ENCODE measurements at places on chromosomes 5 and 9. TPM values are rescaled to one million over a fixed set of nuclear protein-coding genes. Genes with fewer than 3 reads are reported as not detected.

The ADAMTS12 gene
- total RNA-seq: 3.3 TPM

The IL13 gene
- total RNA-seq: not detected

DNA sequence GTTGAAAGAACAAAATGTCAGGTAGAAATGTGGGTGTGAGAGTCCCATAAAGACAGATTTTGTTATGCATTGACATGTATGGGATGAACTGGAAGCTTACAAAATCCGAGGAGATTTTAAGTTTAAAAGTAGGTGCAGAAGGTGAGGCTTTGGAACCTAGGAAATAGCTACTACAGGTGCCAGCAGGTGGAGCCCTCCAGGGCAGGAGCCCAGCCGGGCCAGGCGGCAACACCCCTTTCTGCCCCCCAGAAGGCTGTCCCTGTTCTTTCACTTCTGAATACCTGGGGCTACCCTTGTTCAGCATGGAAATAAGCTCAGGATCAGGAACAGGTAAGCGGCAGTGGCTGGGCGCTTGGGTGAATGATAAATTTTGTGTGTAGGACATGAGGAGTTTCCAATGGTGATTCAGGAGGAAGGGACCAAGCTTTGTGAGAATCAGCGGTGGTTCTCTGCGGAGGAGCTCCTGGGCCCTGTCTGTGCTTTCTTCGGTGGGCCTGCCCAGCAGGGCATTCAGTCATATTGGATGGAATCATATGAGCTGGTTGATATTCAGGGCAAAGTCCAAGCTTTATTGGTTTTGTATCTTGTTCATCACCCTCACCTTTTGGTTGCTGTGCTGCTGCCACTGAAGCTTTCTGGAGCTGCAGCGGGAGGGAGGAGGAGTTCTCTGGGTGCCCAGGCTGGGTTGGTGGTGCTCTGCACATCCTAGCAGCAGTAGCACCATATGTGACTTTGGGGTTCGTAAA lies 12.3 kb downstream of the PCBD2 start:
- no peak for DNase-seq

The GLDC gene
- total RNA-seq: 68.8 TPM

GRCh38 chr9:108582726-108583125 lies 273.1 kb downstream of the ACTL7B start:
- no peak for DNase-seq

DNA sequence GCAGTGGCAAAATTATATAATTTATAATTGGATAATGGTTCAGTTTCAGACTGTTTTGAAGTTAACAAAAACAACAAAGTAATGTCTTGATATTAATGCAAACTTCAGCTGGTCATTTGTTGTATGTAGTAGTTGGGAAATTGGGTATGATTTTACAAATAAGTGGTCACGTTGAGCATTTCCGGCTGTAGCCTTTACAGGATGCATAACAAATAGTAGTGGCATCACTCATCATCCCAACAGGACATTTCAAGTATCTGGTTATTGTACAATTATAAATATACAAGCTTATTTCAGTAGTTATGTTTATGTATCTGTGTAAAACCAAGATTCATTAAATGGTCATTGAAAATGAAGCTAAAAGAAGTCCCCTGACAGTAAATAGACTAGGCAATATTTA lies 72.9 kb downstream of the SMIM15 start:
- DNase-seq: no peak

The ZFP2 gene
- total RNA-seq: 0.29 TPM

DNA sequence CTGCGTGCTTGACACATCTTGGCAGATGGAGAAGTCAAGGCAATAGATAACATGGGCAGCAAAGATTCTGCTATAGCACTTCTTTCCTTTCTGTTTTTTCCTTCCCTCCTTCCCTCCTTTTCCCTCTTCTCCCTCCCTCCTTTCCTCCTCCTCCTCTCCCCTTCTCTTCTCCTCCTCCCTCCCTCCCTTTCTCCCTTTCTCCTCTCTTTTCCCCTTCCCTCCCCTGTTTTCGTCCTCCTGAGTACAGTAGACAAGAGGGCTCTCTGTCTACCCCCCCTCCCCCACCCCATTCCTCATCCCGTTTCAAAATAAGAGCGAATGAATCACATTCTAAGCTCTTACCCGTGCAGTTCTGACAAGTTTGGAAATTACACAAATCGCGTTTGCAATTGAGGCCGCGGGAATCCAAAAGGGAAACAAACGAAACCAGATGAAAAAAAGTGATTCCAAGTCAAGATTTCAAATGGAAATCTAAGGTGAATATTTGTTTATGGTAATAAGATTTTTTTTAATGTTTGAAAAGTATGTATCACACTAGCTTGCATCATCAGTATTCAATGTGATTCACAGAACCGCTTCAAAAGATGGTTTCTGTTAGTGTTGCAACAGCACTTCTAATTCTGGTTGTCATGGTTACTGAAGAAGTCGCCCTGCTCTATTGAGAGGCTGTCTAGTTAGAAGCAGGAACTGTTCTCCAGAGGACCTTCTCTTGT lies 1.3 kb downstream of the NIM1K start:
- peak; percentile 46 for DNase-seq

GRCh38 chr5:113052041-113052795 lies 75.6 kb downstream of the DCP2 start:
- DNase-seq: no peak

- no peak for DNase-seq
Observed at GRCh38 chr5:139814191-139814601, 18.6 kb downstream of the PSD2 start.

DNA sequence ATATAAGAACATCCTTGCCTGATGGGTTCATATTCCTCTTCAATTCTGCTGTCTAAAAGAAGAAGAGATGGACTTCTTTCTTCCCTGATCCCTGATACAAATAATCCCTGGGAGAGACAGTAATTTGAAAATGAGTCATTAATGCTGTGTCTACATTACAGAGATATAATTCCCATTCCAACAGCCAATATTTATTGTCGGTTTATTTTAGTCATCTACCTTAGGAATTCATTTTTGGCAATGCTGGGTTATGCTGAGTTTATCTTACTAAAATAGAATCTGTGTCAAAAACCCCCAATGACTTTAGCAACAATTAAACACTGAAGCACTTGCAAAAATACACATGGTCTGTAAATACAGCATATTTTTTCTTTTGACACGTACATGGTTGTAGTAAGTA lies 23.9 kb downstream of the ZNF474 start:
- no peak for DNase-seq

DNA sequence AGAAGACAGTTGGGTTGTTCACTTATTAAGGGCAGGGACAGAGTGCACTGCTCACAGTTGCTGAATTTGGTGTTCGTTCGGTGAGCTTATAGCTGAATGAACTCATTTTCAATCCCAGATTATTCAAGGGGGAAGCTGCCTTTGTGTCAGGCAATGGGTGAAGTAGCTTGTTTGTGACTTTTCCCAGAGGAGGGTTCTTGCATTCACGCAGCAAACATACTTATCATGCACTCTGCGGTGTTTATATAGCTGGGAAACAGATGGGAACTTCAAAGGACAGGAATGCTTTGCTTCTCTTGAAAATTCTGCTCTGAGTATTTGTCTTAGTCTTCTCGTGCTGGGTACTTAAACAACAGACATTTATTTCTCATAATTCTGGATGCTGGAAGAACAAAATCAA lies 64.7 kb upstream of the ABCA1 start:
- DNase-seq: no peak

DNA sequence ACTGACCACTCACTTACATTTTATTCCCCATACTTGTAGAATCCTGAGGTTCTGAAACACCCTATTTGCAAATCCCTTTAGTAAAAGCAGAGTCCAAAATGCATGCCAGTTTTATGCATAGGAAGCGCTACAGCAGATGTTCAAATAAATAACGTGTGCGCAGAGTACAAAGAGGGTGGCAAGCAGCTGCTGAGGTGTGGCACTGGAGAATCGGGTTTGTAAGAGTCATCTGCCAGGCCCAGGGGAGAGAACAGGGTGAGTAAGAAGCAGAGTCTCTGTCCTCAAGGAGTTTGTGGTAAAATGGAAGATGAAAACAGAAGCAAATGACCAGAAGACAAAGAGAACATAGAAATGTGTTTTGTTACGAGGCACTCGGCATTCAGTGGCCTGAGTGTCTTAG lies 288.8 kb downstream of the GLIS3 start:
- no peak for DNase-seq

- DNase-seq: no peak
Observed at GRCh38 chr5:885529-885928, 7.1 kb downstream of the BRD9 start.

DNA sequence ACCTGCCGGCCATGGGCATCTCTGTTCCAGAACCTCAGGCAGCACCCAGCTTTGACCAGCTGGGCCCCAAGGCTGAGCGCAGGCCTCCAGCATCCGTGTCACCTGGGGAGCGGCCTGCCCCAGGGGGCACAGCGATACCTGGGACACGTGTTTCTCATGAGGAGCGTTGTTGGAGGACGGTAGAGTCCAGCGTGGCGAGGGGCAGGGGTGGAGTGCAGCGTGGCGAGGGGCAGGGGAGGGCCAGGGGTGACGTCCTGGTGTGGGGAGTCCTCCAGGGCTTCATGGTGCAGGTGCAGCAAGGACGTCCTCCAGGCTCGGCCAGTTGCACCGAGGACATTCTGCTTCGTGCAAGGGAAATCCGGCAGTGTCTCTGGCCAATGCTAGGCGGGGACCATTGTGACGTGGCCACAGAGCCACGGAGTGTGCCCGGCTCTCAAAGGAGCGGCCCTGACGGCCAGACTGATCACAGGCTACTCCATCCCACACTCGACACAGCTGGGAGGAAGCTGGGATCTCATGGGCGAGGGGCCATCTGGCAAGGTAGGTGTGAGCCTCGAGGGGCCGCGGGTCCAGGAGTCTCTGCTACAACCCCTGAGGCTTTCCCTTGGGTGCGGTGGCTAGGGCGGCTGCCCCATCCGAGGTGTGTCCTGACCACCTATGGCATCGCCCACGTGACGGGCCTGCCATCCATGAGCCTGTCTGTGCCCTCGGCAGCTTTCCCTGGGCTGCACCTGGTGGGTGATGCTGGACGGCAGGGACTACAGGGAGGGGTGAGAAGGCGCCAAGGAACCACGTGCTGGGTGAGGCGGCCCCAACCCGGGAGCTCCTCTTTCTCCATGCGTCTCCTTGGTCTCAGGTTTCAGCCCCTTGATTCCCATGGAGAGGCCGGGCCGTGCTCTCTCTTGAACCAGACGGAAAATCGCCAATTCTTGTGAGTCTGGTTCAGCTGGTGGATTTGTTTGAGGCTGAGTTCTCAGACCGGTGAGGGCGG lies 33.8 kb downstream of the SLC9A3 start:
- no peak for DNase-seq

The PCDHGA5 gene
- 0.63 TPM for total RNA-seq

The CBY3 gene
- total RNA-seq: not detected

The FBXL7 gene
- total RNA-seq: 4.7 TPM

DNA sequence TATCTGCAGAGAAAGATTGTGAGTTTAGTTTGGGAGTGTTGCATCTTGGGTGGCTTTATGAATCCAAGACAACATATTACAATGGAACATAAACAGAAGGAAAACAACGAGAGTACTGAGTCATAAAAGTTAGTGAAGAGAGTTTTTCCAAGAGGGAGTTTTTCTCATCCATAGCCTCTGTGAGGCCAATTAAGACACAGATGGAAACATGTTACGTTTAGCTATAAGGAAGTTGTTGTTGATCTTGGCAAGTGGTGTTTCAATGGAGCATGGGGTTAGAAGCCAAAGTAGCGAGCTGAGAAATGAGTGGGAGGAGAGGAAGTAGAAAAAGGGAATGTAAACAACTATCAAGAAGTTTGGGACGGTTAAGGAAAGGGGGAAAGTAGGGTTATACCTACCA lies 53.3 kb upstream of the SPATA31D4 start:
- DNase-seq: peak; percentile 54

The KIF4B gene
- not detected for total RNA-seq

DNA sequence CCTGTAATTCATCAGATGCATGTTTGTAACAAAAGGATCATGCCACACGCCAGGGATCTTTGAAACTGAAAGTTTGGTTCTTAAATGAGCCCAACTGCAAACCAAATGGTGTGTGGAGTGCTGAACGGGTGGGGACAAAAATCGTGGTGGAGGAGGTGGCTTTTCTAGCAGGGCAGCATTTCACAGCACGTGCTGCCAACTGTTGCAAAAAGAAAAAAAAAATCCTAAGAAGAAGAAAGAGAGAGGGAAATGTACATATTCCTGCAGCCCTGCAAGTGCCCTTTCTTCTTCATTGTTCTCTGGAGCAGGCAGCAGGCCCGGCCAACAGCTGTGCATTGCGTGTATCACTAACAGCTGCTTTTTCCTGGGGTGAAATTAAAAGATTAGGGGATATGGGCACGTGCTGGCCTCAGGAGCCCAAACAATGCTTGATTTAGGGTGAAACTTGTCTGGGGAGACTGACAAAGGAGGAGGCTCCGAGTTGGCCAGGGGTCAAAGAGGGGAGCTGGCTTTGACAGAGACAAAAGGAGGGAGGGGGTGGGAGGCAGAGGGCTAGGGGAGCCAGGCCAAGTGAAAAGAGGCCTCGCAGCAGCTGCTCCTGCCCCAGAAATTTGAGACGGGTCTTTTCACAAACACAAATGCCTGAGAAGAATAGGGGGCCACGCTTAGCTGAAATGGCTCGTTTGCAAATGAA lies 73.0 kb downstream of the GADD45G start:
- no peak for DNase-seq

DNA sequence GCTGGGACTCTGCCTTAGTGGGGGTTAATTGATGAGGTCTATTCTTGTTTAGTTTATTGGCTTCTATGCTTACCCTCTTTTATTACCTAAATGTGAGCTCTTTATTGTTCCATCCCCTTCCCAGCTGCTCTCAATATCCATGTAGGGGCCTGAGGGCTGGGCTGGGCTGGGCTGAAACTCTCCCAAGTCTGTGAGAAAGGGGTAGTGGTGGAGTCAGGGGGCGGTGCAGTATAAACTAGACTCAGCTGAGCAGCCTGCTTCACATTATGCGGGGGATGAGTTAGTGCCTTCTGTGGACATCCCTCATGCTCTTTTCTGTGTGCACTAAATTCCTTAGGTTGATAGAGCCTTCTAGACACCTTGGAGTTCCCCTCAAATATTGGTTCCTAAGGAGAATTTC lies 451.8 kb upstream of the PTGER4 start:
- no peak for DNase-seq

The TMEM215 gene
- total RNA-seq: not detected

The SEMA5A gene
- total RNA-seq: 1.6 TPM

- no peak for DNase-seq
Observed at GRCh38 chr5:143029293-143029692, 259.1 kb downstream of the ARHGAP26 start.

The NOXA1 gene
- total RNA-seq: 0.14 TPM

DNA sequence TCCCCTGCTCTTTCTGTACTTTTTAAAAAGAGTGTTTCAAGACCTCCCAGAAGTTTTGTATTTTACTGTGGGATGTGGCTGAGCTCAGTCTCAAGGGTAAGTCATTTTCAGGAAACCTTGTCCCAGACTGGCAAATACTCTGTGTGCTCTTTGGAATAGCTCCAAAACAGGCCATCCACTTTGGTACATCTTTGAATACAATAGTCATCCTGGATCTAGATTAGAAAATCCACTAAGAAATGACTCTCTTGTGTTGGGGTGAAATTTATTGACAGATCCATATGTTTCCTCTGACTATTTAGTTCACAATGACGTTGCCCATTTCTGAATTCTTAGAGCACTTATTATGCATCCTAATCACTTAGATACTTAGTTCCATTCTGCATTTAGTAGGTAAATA lies 95.2 kb downstream of the PLCXD3 start:
- no peak for DNase-seq
